ENCODE measurements at places on chromosomes 6 and 20. TPM values are rescaled to one million over a fixed set of nuclear protein-coding genes. Genes with fewer than 3 reads are reported as not detected.

Gene CASS4
- 9.8 TPM for total RNA-seq

Gene LRRN4
- total RNA-seq, result not detected

Gene SEMG1
- not detected for total RNA-seq

Gene ARHGAP40
- not detected for total RNA-seq

Gene HLA-DQA1
- total RNA-seq, result 20.3 TPM

Gene TRIM15
- not detected for total RNA-seq

Gene INSM1
- 0.12 TPM for total RNA-seq

Gene PLEKHG1
- 29.9 TPM for total RNA-seq

Gene FBXO30
- total RNA-seq, result 4.1 TPM

Data from CD4-positive, CD25-positive, alpha-beta regulatory T cell (primary cell).